ENCODE measurements at places on chromosomes 2 and 18. TPM values are rescaled to one million over a fixed set of nuclear protein-coding genes. Genes with fewer than 3 reads are reported as not detected.

GRCh38 chr18:75208155-75208835, 644 bp downstream of the PTGR3 start:
- H3K4me3 ChIP-seq: peak overlapping the region; percentile 94
- peak; percentile 57 for DNase-seq
- peak overlapping the region; percentile 87 for H3K27ac ChIP-seq
- H3K27me3 ChIP-seq: peaks cover 17% of the 10 kb centered on the region
- H3K36me3 ChIP-seq: peaks cover 10% of the 10 kb centered on the region
- H3K4me1 ChIP-seq: peaks cover 41% of the 10 kb centered on the region

- H3K4me1 ChIP-seq: peaks cover 6% of the 10 kb centered on the region
- no peak for DNase-seq
- no peak overlapping the region for H3K4me3 ChIP-seq
- H3K27ac ChIP-seq: no peak overlapping the region
- H3K27me3 ChIP-seq: peaks cover 25% of the 10 kb centered on the region
Observed at GRCh38 chr2:60529785-60530627, 23.4 kb downstream of the BCL11A start.

GRCh38 chr18:70370762-70371733, 82.2 kb downstream of the SOCS6 start:
- H3K27ac ChIP-seq: no peak overlapping the region
- H3K4me1 ChIP-seq: no peaks in the 10 kb centered on the region
- H3K27me3 ChIP-seq: peaks cover 10% of the 10 kb centered on the region

DNA sequence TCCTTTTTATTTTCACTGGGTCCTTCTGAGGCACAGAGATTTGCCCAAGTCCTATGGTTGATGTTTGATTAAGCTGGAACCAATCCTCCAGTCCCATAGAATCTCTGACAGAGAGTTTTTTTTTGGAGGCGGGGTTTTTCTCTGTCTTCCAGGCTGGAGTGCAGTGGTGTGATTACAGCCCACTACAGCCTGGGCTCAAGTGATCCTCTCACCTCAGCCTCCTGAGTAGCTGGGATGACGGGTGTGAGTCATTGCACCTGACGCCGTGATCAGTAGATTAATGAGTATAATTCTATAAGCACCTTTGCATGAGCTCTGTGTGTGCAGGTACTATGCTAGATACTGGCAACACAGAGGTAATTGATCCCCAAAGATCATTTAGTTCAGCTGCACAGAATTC, 15.3 kb upstream of the TRPM8 start:
- H3K36me3 ChIP-seq: no peaks in the 10 kb centered on the region
- peaks cover 11% of the 10 kb centered on the region for H3K27me3 ChIP-seq
- peaks cover 9% of the 10 kb centered on the region for H3K4me1 ChIP-seq
- DNase-seq: no peak
- H3K27ac ChIP-seq: no peak overlapping the region
- no peak overlapping the region for H3K4me3 ChIP-seq

DNA sequence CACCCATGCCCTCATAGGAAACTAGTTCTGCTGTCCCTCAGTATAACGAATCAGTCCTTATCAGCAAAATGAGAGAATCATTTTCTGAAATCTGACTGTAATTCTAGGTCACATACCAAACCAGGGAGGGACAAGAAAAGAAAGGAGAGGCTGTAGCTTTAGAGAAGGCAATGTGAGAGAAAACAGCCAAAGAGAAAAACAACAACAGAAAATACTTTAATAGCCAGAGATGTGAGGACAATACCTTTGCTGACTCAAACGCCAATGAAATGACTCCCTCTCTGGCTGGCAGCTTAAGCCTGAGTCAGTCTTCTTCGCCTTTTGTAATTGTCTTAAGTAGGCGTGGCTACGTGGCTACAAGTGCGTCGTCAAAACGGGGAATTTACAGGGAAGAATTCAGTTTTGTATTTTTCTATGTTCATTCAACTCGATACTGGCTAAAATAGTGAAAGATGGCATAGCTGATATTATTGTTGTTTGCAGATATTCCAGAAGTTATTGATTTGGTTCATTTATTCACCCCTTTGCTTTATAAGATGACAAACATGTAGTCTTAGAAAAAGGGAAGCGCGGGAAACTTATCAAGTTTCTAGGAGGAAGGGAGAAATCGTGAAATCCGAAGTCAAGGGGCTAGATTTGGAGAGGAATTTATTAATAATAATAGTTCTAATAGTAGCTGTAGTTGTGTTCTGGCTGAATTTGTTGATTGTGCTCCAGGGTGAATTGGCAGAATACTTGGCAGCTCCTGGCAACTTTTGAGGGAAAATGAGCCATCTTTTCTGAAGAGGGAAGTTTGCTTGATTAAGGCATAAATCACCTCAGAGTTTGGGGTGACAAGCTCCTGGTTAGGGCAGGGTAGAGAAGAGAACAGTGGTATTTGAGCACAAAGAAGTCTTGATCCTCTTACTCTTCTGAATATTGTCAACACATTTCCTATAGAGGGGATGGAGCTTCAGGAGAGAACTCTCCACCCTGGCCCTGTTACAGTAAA, at the start of gene IL1A:
TSS of gene IL1A (minus strand) at position 295 of the 991 bp plus-strand sequence. CDS start 723 bp downstream, outside the sequence.
- H3K4me3 ChIP-seq: no peak within 1 kb of the TSS
- H3K27ac ChIP-seq: no peak within 1 kb of the TSS
- no peaks in the 10 kb centered on the region for H3K36me3 ChIP-seq
- no peaks in the 10 kb centered on the region for H3K4me1 ChIP-seq

DNA sequence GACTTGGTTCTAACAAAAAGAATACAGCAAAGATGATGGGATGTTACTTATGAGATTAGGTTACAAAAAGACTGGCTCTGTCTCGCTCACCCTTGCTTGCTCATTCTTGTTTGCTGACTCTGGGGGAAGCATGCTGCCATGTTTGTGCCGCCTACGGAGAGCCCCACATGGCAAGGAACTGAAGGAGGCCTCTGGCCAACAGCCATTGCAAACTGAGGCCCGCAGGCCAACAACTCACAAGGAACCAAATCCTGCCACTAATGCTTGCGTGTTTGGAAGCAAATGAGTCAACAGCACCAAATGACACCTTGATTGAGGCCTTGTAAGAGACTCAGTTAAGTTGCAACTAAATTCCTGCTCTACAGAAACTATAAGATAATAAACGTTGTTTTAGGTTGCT, 297.6 kb upstream of the STON1 start:
- H3K36me3 ChIP-seq: no peaks in the 10 kb centered on the region
- no peak overlapping the region for H3K27ac ChIP-seq
- H3K4me1 ChIP-seq: peaks cover 12% of the 10 kb centered on the region
- no peaks in the 10 kb centered on the region for H3K27me3 ChIP-seq
- no peak for DNase-seq
- no peak overlapping the region for H3K4me3 ChIP-seq

DNA sequence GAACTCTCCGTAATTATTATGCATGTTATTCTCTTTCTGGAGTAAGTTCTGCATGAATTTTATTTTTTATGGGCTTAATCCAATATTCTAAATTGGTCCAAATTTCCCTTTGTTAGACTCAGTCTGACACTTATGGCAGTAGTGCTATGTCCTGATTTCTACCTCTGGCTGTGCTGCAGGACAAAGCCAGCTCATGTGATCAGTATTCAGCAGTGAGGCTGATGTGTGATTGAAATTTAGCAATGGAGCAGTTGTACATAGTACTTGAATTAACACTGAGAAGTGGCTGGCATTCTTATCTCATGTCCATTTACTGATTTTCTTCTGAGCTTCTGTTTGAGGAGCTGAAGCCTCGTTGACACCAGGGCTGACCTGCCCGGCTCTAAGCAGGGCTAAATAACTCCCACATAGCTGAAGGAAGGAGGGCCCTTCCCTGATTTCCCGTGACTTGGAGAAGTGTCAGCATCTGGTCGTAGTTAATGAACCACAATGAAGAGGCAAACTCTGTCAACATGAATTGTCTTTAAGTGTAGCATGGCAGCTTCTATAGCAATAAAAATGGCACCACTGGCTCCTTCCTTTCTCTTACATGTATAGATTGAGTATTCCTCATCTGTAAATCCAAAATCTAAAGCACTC, 159.0 kb upstream of the RASGRP3 start:
- no peaks in the 10 kb centered on the region for H3K36me3 ChIP-seq
- no peak for DNase-seq

DNA sequence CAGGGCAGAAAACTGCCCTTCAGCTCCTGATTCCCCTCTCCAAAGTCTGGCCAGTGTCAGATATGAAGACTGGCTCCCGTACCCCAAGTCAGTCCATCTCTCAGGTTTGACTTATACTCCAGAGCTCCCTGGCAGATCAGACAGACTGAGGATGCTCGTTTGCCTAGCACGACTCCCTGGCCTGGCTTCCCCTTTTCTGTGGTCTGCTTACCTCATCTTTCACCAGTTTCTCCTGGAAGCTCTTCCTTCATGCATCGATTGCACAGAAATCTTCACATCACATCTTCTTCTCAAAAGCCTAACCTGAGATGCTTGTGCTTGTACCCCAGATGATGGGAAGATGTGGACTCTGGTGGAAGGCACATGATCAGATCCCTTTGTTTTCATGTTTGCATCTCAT, 387.9 kb upstream of the POU3F3 start:
- no peaks in the 10 kb centered on the region for H3K4me1 ChIP-seq
- H3K4me3 ChIP-seq: no peak overlapping the region
- H3K27me3 ChIP-seq: peaks cover 3% of the 10 kb centered on the region

DNA sequence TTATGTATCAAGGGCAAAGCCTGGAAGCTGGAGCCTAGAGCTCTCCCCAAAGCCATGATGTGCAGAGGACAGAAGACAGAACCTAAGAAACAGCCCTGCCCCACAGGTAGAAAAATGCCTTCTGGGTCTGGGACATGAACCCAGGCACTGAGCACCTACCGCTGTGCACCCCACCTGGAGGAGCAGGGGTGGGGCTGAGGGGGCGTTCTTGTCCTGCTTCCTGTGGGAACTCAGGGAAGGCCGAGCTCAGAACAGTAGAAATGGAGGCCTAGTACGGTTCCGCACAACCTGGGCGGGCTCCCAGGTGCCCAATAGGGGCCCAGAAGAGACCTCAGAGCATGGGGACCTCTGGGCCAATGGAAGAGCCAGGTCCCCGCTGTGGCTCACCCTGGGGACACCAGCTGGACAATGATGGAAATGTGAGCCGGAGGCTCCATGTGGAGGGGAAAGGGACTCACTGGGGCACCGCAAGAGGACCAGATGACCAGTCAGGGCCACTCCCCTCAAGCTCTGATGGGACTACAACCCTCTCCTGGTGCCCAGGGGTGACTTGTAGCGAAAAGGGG, 3.2 kb downstream of the CRACDL start:
- no peak for DNase-seq
- H3K27me3 ChIP-seq: peaks cover 33% of the 10 kb centered on the region
- no peaks in the 10 kb centered on the region for H3K36me3 ChIP-seq
- H3K4me3 ChIP-seq: no peak overlapping the region
- peaks cover 5% of the 10 kb centered on the region for H3K4me1 ChIP-seq

DNA sequence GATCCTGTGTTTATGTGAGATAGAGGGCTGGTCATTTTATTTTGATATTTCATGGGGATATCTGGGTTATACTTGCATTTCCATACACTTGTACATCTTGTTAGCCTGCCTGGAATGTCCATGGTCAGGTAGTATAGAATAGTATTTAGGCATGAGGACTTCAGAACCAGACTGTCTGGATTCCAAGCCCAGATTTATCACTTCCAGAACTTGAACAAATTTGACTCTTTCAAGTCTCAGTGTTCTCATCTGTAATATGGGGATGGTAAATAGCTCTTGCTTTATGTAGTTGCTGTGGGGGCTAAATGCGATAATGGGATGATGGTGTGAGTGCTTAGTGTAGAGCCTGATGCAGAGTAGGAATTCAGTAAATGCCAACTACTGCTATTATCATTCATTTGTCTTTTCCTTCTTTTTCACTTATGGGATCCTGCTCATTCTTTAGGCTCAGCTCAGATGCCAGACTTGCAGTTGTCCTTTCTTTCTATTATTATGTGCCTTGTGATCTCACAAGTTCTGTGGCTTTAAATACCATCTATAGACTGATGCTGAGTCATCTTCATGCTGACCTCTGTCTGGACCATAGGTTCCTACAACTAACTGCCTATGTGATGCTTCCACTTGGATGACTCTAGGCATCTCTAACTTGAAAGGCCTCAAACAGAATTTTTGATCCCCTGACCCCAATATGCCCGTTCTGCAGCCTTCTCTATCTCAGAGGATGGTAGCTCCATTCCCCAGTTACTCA, 67.4 kb downstream of the POLE4 start:
- no peaks in the 10 kb centered on the region for H3K4me1 ChIP-seq
- DNase-seq: no peak
- H3K36me3 ChIP-seq: no peaks in the 10 kb centered on the region
- H3K27ac ChIP-seq: no peak overlapping the region
- H3K27me3 ChIP-seq: no peaks in the 10 kb centered on the region

DNA sequence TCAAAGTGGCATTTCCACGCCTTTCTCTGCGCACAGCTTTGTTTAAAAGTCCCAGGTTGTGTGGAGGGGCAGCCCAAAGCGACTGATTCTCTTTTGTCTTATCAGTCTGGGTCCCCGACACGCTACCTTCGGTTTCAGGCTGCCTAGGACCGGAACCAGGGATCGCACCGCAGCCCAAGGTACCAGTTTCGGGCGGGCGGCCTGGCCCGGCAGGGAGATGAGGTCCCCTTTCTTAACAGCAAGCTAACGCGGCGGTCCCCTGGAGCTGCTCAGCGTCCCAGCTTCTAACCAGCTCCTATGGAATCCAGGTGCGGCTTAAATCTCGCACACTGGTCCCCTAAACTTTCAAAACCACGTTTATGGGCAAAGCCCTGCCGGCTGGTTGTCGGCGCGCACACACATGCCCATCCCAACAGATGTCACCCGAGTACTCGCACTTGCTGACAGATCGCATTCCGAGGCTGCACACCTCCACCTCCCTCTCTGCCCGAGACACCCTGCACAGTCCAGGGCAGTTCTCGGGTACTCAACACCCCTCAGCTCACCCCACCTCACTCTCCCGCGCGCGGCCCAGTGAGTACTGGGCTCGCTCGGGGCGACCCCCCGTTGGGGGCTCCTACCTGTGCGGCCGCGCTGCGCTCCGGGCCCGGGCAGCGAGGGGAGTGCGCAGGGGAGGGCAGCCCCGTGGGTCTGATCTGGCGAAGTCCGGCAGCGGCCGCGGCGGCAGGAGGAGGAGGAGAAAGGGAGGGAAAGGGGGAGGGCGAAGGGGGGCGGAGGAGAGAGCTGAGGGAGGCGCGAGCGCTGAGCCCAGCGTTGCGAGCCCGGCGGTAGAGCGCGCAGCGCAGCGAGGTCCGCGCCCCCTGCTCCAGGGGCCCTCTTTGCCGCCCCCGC, at the start of gene EFEMP1:
TSS of gene EFEMP1 (minus strand) at position 692 of the 891 bp plus-strand sequence. CDS start 1,342 bp downstream, outside the sequence.
- H3K4me3 ChIP-seq: no peak within 1 kb of the TSS
- peaks cover 38% of the 10 kb centered on the region for H3K27me3 ChIP-seq
- H3K4me1 ChIP-seq: peaks cover 6% of the 10 kb centered on the region
- H3K27ac ChIP-seq: no peak within 1 kb of the TSS
- no peaks in the 10 kb centered on the region for H3K36me3 ChIP-seq

DNA sequence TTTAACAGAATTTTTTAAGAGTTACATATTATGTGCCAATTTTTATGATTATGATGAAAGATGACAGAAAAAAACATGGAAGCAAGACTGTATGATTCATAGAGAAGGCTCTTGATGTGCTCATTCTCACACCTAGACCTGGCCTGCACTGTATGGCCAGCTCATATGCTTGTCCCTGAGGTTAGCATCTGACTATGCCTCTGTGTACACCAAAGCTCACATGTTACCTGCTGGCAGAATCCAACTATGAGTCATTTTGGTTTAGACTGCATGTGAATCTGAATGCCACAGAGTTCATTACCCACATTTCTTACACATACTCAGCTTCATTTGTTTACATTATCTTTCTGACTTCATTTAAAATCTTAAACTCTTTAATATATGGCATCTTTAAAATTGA, 139.0 kb downstream of the DSC3 start:
- no peaks in the 10 kb centered on the region for H3K27me3 ChIP-seq
- DNase-seq: no peak
- H3K4me1 ChIP-seq: no peaks in the 10 kb centered on the region
- no peak overlapping the region for H3K4me3 ChIP-seq

Gene MOGAT1
- total RNA-seq: not detected

Gene WDR12
- 131 TPM for total RNA-seq

Gene MYCN
- 0.16 TPM for total RNA-seq

Gene PJVK
- 3.2 TPM for total RNA-seq

Gene GPR17
- not detected for total RNA-seq

Gene FOXD4L1
- not detected for total RNA-seq

Gene ZNF2
- total RNA-seq: 6.5 TPM

Gene PPM1G
- total RNA-seq: 138 TPM

Data from activated CD8-positive, alpha-beta T cell treated with anti-CD3 and anti-CD28 coated beads for 36 hours (primary cell).